NCI-H460 (cell line): ENCODE measurements at places on chromosomes 12 and 14.

DNA sequence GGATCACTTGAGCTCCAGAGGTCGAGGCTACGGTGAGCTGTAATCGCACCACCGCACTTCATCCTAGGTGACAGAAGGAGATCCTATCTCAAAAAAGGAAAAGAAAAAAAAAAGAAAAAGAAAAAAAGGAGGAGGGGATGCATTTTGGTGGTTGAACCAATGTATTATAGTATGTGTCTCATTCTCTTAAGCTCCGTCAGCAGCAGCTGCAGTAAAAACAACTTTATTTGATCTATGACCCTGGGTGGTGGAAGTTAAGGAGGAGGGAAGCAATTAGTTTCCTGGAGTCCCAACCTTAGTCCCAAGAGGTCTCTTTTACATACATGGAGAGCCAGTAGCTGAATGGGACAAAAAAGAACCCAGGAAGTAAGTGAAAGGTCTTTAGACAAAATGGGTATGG is 26.8 kb upstream of the APOF start:
- no peak for DNase-seq

- peak; percentile 21 for DNase-seq
Observed at GRCh38 chr12:67193704-67194103, 75.5 kb upstream of the CAND1 start.

DNA sequence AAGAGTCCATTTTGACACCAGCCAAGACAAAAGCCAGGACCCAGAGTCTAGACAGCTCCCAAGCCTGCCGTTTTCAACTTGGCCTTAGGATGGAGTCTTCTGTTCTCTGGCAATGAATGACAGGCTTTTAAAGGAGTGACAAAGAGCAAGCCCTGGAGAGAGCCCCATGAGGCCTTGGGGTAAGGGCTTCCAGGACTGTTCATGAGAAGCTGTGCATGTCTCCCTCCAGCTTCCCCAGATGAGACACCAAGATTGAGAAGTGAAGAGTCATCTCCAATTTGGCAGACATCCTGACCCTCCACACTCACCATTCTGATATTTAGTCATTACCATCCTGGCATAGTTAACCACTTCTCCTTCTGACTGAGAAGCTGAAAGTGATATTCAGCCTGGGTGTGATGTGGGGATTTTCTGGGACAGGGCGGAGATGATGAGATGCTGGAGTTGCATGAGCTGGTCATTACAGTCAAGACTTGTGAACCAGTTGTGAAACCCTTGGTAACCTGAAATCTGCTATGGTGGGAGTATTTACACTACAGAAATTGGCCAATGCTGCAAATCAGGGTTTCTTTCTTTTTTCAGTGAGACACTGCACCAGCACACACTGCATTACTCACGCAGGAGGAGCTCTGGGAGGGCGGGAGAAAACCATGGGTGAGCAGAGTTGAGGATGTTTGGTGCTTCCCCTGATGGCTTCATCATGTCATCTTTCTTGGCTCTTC is 77.8 kb downstream of the VCPKMT start:
- DNase-seq, result no peak

GRCh38 chr14:69129264-69129880 is 23.5 kb downstream of the DCAF5 start:
- peak; percentile 76 for DNase-seq

DNA sequence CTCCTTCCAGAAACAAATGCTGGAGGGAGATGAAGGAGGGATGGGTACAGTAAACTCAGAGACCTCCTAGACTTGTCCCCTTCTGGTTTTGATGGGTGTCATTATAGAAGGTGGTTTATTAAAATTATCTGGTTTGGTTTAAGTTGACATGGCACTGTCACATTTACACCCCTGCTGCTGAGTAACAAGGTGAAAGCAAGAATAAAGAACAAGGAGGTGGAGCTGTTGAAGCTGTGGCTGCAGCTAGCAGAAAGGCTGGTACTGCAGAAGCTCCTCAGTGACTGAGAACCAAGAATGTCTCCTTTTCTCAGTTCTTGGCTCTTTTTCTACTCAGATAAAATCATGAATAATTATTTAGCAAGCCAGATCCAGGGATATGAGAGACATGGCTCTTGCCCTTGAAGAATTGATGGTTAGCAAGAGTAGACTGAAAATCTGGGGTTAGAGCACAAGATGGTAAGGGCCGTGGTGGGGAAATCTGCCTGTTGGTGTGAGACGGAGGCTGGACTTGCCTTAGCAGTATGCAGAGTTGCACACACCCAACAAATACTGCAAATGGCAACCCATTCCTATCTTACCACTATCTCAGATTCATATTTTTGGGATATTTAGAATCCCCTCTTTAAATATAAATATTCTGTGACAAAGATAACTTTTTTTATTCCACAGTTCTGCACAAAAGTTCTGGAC is at the start of gene GZMH:
GZMH (minus strand) TSS at position 31 of the 690 bp plus-strand sequence. CDS start 72 bp downstream, outside the sequence.
- DNase-seq, result no peak

DNA sequence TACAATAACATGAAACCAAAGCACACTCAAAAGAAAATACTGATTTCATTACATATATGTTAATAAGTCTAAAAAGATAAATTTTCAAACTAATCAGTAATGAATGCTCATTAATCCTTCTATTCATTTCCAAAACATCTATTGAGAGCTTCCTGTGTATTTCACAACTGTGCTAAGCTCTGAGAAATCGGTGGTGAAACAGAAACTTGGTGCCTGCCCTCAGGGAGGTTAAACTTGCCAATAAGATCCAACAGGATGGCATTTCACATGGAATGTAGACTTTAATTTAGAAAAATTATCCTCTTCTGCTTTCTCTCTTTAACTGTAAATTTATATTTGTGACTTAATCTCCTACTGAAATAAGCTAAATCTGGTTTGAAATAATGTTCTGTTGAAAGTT is 70.9 kb upstream of the SLC38A4 start:
- DNase-seq, result no peak

- peak; percentile 64 for DNase-seq
Observed at GRCh38 chr12:113222730-113223531, 1.7 kb downstream of the TPCN1 start.

DNA sequence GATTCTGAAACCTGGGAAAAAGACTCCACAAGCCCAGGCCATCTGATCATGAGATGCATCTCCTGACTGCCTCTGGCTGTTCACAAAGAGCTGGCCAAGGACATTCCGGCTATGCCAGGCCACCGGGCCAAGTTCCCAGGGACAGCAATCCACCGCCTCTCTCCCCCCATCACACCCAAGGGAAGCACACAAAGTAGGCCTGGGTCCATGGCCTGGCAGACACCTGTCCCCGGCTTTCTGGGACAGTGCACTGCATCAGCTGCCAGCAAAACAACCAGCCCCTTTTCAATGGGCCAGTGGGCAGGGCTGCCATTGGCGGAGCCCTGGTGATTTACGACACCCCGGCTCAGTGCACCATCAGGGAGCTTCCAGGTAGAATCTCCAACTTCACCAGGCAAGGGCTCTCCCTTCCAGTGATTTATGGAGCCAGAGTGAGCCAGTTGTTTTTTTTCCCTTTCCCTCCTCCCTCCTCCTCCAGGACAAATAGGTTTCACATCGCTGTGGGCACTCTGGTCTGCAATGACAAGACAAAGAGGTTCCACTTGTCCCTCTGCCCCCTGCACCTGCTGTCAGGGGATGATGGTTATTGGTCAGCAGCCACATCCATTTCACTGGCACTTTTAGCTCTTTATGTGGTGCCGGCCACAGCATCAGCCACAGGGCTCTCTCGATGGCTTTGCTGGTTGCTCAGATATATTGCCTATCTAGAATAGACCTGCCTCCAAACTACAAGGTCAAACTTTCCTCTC is 149.6 kb downstream of the SLC38A6 start:
- no peak for DNase-seq

GRCh38 chr12:51439330-51439729 is 14.7 kb downstream of the SLC4A8 start:
- DNase-seq, result no peak

DNA sequence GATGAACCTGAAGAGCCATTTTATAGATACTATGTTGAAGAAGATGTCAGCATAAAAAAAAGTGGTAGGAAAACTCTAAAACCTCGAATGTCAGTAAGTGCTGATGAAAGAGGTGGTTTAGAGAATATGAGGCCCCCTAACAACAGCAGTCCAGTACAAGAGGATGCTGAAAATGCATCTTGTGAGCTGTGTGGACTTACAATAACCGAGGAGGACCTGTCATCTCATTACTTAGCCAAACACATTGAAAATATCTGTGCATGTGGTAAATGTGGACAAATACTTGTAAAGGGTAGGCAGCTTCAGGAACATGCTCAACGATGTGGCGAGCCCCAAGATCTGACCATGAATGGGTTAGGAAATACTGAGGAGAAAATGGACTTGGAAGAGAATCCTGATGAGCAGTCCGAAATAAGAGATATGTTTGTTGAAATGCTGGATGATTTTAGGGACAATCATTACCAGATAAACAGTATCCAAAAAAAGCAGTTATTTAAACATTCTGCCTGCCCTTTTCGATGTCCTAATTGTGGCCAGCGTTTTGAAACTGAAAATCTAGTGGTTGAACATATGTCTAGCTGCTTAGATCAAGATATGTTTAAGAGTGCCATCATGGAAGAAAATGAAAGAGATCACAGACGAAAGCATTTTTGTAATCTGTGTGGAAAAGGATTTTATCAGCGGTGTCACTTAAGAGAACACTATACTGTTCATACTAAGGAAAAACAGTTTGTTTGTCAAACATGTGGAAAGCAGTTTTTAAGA is 17.8 kb upstream of the HSPA2 start:
- no peak for DNase-seq

DNA sequence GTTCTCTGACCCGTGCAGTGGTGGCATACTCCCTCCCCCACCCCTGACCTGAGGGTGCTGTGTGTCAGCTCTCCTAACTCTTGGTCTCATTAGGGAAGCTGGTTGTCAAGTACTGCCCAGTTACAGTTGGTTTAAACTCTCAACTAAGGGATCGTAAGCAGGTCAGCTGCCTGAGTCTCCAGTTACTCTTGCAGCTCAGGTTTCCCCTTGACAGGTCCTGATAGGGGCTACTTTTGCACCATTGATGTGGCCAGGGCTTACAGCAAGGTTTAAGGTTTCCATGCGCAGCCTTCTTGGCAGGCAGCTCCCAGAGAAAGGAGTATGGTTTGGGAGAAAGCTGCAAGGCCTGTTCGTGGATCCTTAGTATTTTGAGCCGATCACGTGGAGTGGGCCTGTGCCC is 74.5 kb downstream of the ETV6 start:
- DNase-seq, result no peak
